Stimulated activated CD4-positive, alpha-beta T cell treated with anti-CD3 and anti-CD28 coated beads, Interleukin-4, amount 100 ng/mL, for 48 hours (primary cell): ENCODE measurements at places on chromosomes 1 and 21.

- DNase-seq = no peak
Measured at GRCh38 chr1:87707411-87707810, 378.7 kb downstream of the LMO4 start.

- DNase-seq = no peak
Measured at GRCh38 chr1:48080331-48081255, 83.4 kb upstream of the TRABD2B start.

- DNase-seq = no peak
Measured at GRCh38 chr1:78281580-78281979, 209.2 kb upstream of the PTGFR start.

DNA sequence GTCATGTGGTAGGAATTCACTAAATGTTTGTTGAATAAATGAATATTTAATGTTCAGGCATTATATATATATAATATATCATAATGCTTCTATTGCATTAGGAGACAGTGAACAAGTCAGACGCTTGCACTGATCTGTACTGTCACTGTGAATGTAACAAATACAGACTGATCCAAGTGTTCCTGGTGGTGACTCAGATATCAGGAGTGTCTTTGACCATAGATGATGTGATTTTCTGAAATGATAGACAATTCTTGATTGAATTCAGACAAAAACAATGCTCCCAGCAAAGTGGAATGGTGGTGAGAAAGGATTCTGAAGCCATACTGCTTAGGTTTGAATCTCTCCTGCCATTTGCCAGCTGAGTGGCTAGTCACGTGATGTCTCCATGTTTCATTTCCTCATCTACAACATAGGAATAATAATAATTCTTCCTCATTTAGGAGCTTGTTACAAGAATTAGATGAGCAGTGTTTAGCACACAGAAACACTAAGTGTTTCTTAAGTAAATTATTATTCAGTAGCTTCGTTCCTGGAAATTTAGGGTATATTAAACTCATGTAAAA is 71.0 kb downstream of the OLFML2B start:
- DNase-seq = no peak

GRCh38 chr1:95426772-95427171 is 192.8 kb downstream of the RWDD3 start:
- DNase-seq = no peak

DNA sequence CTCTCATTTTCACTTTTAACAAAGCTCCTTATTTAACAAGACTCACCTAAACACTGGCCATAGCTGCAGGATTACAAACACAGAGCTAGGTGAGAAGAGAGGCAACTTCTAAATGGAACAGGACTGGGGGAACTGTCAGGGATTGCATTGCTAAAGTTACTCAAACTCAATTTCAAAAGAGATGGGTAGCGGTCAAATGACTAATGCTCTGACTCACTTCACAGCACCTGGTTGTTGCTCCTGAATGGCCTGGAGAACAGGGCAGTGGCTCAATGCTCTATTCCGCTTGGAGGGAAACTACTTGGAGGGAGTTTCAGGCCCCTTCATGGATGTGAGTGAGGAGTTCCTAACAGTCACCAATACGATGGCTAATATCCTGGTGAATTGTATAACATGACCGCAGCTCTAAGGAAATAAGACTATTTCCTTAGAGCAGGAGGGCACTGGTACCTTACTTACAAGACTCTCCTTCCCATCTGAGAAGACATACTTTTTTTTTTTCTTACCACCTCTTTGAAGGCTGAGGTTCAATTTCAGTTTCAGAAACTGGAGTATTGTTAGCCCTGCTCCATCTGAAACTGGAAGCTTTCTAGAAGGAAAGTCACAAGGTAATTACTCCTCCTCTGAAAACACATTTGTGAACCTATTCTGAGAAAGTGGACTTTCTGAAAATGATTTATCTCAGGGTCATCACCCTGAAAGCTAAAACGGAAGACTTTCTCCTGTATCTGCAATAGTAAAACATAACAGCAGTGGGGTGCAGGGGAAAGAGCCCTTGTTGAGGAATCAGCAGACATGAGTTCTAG is 9.5 kb downstream of the DPT start:
- no peak for DNase-seq

GRCh38 chr1:111516005-111516535 is 12.6 kb upstream of the ADORA3 start:
- DNase-seq = no peak

DNA sequence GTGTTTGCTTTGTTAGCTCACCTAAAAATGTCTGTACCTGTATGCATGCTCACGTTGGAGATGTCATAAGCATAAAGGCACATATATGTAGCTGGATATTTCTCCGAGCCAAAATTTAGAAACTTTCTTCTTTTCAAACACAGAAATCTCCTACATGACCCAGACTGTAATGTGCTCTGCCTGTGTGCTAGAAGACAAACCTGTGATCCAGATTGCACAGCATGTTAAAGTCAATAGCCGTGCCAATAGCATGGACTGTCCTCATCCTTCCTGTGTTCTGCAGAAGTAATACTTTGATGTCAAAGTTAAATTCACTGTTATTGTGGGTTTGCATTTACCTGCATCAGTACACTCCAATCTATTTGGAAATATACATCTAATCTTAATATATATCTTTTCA is 346.2 kb upstream of the ZRANB2 start:
- DNase-seq = no peak

DNA sequence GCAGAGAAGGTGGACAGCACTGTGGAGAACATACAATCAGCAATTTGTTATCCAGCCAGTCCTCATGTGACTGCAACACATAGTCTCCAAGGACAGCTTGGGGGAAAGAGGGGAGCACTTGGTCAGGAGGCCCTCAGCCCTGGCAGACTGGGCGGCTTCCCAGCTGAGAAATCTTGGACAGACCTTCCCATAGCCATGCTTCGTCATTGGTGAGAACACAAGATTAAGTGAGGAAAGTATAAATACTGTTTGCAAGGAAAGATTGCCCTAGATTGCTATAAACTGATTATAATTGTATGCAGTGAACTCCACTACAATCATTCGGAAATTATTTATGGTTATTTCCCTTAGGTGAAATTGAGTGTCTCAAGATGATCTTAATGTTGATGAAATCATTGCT is 131.5 kb downstream of the LMX1A start:
- no peak for DNase-seq

DNA sequence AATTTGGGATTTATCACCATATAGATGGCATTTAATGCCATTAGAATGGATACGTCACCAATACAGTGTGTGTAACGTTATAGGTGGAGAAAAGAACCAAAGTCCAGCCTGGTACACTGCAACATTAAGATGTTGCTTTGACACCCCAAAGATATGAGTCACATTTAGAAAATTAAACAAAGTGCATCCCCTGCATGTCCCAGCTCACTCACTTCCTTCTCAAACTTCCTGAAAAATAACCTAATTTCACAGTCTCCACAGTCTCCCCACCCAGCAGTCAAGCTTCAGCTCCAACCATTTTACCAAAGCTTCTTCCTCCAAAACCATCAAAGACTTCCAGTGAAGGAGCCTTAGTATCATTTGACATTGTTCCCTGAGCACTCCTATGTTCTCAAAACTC is 111.9 kb downstream of the OMA1 start:
- no peak for DNase-seq

- no peak for DNase-seq
Measured at GRCh38 chr1:63784083-63784482, 10.3 kb downstream of the ROR1 start.

DNA sequence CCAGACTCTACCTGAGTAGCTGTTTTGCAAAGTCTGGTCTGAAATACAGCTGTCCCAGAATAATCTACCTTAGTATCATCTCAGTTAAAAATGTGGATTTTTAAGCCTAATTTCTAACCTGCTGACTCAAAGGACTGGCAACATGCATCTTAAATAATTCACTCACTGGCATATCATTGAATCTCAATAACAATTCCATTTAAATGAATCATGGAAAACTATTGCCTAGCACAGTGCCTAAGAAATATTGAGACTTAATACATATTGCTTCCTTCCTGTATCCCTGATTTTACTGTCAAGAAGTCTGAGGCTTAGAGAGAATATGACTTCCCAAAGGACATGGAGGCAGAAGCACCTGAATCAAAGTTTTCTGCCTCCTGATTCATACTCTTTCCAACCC is 3.1 kb downstream of the CCDC190 start:
- DNase-seq = no peak

GRCh38 chr21:31997191-31997590 is 124.4 kb downstream of the HUNK start:
- DNase-seq = no peak

DNA sequence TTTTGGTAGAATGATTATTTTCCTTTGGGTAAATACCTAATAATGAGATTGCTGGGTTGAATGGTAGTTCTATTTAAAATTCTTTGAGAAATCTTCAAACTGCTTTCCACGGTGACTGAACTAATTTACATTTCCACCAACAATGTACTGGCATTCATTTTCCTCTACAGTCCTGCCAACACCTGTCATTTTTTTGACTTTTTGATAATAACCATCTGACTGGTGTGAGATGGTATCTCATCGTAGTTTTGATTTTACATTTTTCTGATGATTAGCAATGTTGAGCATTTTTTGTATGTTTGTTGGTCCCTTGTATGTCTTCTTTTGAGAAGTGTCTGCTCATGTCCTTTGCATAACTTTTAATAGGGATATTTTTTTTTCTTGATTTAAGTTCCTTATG is 23.5 kb downstream of the KCNK2 start:
- DNase-seq = no peak

GRCh38 chr1:62285440-62285839 is 33.8 kb downstream of the KANK4 start:
- DNase-seq = no peak

DNA sequence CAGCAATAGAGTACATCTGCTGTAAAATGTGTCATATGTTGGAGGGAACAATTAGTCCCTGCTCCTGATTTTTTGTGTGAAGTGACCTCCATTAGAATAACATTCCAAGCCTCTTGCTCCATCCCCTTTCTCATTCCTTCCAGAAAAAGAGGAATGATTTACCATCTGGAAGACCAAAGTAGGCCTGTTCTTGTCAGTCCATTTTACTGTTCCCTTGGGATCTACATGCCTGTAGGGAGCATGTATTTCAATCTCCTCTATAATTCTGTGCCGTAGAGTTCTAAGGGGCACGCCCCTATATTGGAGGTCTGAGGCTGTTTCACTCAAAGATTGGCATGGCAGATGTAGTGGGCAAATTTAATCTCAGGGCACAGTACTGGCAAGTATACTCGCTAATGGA is 48.8 kb upstream of the MAN1A2 start:
- no peak for DNase-seq

- DNase-seq = no peak
Measured at GRCh38 chr1:206954459-206955342, 8.4 kb upstream of the PIGR start.

- DNase-seq = no peak
Measured at GRCh38 chr21:41582298-41582840, 74.4 kb upstream of the TMPRSS2 start.

DNA sequence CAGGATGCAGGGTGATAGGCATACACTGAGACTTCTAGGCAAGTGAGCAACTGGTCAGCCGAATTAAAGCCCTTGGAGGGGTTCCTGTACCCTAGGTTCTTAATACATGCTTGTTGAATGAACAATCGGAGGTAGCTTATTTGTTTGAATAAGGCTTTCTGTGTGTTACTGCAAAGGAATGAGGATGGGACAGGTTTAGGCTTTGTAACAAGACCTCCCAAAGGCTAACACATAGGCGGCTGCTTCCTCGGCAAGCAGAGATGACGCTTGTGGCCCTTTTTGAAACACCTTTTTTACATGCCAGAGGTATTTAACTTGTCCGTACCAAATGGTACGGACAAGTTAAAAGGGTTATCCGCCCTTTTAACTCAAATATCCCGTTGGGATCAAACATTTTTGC is 511.6 kb downstream of the KIF26B start:
- no peak for DNase-seq

GRCh38 chr1:119648620-119649004 is 546 bp upstream of the ZNF697 start:
- no peak for DNase-seq

GRCh38 chr1:219466766-219467165 is 146.1 kb downstream of the ZC3H11B start:
- DNase-seq = no peak

DNA sequence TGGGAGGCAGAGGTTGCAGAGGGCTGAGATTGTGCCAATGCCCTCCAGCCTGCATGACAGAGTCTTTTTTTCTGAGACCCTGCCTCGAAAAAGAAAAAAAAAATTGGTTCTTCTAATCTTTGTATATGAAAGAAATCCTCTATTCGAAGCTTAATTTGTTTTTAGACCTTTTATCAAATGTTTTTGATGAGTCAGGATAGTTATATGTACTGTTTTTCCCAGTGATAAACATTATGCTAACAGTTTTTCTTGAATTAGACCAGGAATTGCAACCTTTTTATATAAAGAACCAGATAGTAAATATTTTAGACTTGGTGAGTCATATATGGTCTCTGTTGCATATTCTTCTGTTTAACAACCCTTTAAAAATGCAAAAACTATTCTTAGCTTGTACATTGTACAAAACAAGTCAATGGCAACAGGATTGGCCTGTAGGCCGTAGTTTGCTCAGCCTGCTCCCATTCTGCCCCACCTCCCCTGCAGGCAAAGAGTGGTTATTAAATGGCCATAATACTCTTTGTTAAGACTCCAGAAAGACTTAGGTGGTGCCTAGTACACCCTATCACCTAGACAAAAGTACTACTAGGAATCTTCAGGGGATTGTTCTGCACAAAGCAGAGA is 45.2 kb downstream of the LYST start:
- no peak for DNase-seq

DNA sequence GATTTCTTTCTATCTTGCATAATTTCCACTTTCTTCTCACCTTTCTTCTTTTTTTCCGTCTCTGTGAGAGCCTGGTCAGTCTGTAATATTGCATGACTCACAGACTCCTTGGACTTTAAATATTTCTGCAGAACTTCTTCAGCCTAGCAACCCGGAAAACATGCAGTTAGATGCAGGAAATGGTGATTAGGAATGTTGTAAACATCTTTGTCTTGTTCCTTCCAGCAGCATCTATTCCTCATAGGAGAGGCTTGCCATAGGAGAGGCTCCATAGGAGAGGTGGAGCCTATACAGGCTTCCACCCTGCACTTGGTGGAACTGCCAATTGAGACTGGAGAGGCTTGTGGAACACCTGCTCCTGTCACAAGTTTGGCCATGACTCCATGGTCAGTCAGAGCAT is 10.0 kb downstream of the GBP5 start:
- no peak for DNase-seq

DNA sequence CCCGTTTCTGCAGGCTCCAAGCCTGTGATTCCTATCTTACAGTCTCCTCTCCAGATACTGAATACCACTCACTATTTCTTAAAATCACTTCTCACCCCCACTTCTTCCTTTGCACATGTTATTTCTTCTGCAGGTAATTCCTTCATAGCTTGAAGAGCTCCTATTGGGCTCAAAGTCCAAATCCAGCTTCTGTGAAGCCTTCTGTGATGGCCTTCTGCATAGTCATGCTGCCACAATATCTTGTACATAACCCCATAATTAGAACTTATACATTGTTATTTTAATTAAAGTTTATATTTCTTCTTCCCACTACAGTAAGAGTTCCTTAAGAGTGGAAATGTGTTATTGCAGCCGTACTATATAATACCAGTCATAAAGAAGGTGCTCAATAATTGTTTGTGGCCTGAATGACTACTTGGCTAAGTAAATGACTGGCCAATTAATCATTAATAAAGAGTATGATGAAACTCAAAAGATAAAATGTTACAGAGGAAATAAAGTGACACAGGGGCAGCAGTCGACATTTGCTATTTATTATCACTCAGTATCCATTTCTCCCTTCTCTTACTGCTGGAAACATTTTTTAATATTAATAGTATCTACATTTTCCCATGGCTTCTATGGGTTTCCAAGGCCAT is 886.6 kb downstream of the TTLL7 start:
- no peak for DNase-seq
